ENCODE measurements at places on chromosomes 11 and 22.

- no peak for DNase-seq
Measured at GRCh38 chr11:109514313-109515018, 92.5 kb downstream of the C11orf87 start.

- no peak for DNase-seq
Measured at GRCh38 chr11:106276126-106276525, 198.7 kb downstream of the AASDHPPT start.

- DNase-seq = no peak
Measured at GRCh38 chr11:95605271-95605940, 184.2 kb downstream of the FAM76B start.

- no peak for DNase-seq
Measured at GRCh38 chr11:12692229-12693075, 18.2 kb downstream of the TEAD1 start.

GRCh38 chr22:31173386-31174145 lies 13.6 kb downstream of the RNF185 start:
- DNase-seq = no peak

DNA sequence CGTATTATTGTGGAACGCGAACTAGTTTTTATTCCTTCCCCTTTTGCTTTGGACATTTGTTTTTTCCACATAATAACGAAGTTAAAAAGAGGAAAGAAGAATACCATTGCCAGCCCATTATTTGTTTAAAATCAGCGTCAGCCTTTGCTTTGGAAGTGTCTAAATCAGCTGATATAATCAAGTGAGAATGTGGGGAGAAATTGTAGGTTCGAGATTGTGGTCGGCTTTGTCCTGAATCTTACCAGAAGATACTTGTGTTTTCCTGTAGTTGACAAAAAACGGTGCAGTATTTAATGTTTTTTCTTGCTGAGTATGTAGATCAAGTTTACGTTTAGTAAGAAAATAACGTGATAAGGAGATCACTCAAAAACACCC lies 935 bp downstream of the ZNF143 start:
- no peak for DNase-seq

- no peak for DNase-seq
Measured at GRCh38 chr11:63872800-63873197, 33.9 kb downstream of the MARK2 start.
